Stimulated activated CD8-positive, alpha-beta memory T cell treated with anti-CD3 and anti-CD28 coated beads, Interleukin-15, amount 100 ng/mL, for 24 hours (primary cell): ENCODE measurements at places on chromosomes 6 and 20.

DNA sequence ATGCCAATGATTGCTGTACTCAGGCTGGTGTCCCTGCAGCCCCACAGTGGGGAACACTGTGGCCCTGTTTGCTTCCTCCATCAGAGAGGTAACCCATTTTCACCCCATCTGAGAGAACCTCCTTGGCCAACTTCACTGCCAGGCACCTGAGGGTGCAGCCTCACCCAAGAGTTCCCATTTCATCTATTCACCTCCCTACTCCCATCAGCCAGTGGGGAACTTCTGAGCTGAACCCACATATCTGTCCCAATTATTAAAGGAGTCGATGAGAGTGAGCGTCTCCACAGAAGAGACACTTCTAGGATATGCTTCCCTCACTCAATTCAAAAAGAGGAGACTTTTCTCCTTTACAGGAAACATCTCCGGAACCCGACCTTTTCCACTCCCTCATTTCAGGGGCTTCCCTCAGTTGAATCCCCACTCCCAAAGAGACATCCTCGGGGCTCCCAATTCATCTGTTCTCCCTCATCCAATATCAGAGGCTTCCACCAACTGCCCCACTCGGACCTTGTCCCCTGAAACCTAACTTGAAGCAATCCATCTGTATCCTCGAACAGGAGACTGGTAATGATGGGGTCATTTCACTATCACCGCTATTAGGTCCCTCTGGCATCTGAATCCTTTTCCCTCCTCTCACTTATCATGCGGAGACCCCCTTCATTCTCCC lies 988 bp downstream of the UBE2V1 start:
- DNase-seq: no peak

- no peak for DNase-seq
Measured at GRCh38 chr20:24033151-24033550, 44.6 kb upstream of the GGTLC1 start.

- no peak for DNase-seq
Measured at GRCh38 chr6:93083337-93084230, 335.8 kb downstream of the EPHA7 start.

- no peak for DNase-seq
Measured at GRCh38 chr6:31173406-31173805, 2.9 kb upstream of the POU5F1 start.

GRCh38 chr6:167291623-167292300 lies 647 bp downstream of the UNC93A start:
- no peak for DNase-seq

DNA sequence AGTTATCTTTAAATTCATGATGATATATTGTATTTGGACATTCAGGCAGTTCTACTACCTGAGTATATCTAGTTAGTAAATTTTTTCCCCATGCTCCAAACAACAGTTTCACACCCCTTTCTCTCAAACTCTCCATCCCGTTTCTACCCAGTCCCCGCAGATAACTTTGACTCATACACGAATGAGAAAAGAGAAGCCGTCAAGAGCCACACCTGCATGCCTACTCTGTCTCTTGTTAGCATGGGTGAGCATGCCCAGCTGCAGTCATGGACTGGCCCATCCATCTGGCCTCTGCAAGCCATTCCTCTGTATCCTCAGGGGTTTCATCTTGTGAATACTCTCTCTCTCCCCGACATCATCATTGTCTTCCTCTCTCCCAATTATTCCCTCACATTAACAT lies 41.5 kb downstream of the MYB start:
- DNase-seq: no peak

- DNase-seq: no peak
Measured at GRCh38 chr20:40333591-40333990, 355.4 kb downstream of the MAFB start.

DNA sequence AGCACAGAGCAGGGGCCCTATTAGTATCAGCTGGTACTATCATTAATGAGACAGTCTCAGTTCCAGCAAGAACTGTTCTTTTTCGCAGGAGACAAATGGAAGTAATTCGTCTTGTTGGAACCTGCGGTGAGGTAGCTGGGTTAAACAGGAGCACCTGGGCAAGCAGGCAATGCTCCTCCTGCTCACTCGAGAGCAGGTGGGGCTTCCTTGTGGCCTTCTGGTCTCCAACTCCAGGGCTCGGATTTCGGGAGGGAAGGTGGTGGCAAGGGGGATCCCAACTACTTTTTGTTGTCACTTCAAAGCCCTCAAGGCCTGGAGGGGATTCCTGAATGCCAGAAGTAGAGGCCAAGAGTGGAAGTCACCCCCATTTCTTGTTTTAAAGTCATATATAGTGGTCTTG lies 1.3 kb upstream of the SPEF1 start:
- DNase-seq: no peak

DNA sequence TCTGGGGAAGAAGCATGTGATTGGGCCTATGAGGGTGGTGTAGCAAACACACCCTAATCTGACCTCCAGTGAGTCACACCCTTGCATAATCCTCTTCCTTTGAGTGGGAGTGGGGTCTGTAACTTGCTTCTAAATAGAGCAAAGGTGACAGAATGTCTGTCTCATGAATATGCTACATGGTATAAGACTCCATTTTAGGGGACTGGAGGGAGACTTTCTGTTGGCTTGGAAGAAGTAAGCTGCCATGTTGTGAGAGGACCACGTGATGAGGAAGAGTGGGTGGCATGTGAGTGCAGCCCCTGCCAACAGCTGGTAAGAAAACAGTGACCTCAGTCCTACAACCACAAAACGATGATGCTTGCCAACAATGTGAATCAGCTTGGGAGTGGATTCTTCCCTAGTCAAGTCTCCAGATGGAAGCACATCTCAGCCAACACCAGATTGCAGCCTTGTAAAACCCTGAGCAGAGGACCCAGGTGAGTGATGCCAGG lies 3.7 kb downstream of the AK9 start:
- DNase-seq: no peak

DNA sequence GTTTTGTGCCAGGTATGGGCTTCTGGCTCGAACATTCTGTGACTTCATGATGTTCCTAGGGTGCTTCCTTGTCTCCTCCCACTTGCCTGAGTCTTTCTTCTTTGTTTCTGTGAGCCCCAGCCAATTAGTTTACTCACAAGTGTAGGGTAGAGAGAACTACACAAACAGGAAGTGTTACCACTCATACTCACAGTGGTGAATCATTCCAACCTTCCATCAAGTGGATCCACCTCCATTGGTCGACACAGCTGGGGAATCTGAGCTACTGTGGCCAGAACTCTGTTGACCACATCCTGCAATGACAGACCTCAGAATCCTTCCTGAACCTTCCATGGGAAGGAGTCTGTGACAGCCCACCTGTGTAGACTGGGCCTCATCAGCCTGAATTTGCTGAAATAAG lies 76.8 kb downstream of the UNC5CL start:
- no peak for DNase-seq

DNA sequence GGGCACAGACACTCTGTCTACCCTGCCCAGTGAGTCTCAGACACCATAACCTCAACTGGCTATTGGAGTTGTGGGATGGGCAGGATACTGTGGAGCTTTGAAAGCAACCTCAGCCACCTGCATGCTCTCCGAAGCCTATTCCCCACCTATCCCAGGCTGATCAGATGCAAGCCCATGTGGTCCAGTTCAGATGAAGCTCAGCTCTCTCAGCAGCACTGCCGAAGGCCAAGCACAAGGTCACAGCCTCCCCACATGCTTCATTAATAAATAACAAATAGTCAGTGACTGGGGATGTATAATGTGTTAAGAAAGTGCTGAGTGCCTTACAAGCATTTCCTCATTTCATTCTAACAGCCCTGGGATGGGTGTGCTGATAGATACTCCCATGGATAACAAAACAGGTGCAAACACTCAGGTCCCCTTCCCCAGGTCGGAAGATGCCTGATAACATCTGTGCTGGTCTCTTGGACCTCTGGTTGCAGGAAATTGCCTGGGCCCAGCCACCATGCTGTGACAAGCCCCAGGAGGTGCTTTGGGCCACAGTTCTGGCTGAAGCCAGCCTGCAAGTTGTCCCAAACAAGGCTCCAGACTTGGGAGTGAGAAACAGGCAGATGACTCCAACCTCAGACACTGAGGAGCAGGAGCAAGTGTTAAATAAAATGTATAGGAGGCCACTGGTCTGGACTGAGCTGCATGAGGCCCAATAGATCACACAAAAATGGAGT lies 3.7 kb downstream of the ACSS1 start:
- DNase-seq: no peak

DNA sequence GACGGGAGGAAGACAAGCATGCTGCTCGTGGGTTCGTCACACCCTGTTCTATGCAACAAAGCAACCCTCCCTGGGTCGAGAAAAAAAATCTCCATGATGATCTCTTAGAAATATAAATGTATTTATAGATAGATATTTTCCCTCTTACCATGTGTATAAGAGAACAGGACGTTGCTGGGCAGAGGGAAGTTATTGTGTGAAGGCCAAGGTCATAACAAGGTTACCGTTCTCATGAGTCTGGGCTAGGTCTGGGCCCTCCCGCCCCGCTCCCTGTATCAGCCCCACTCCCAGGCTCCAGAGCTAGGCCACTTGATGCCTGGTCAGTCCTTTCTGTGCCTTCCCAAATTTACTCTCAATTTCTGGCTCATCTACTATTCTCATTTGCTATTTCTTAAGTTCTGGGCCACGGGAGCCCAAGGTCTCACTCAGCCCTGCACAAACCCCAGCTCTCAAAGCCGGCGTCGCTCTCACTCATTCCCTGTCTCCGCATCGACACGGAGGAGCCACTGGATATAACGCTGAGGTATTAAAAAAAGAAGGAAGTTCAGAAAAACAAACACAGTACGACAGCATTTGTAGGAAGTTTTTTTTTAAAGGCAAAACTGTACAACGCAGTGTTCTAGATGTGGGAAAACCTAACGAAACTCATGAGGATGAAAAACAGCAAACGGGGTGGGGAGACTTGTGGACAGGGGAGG lies 96.8 kb downstream of the PSMG4 start:
- DNase-seq: no peak

- no peak for DNase-seq
Measured at GRCh38 chr6:85402071-85402470, 47.8 kb upstream of the NT5E start.

DNA sequence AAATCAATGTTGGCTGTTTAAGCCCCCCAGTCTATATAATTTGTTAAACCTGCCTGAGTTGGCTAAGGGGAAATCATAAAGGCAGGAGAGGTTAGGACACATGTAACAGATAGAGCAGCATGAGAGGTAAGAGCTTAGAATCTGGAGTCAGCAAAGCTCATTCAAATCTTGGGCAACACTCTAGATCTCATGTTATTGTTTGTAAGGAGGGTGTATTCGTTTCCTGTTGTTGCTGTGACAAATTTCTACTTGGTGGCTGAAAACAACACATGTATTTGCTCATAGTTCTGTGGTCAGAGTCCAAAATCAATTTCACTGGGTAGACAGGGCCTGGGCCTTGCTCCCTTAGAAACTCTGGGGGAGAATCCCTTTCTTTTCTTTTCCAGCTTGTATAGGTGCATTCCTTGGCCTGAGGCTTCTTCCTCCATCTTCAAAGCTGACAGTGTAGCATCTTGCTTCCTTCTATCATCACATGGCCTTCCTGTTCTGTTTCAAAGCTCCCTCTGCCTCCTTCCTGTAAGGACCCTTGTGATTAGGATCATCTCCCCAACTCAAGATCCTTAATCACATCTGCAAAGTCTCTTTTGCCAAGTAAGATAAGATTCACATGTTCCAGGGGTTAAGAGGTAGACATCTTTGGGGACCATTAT lies 4.4 kb downstream of the LY86 start:
- DNase-seq: no peak
